Hippocampal formation (tissue), 2 donors: ENCODE measurements at places on chromosomes 7 and 10.

GRCh38 chr7:23691320-23691719 is 11.3 kb downstream of the FAM221A start:
- no peak for DNase-seq

DNA sequence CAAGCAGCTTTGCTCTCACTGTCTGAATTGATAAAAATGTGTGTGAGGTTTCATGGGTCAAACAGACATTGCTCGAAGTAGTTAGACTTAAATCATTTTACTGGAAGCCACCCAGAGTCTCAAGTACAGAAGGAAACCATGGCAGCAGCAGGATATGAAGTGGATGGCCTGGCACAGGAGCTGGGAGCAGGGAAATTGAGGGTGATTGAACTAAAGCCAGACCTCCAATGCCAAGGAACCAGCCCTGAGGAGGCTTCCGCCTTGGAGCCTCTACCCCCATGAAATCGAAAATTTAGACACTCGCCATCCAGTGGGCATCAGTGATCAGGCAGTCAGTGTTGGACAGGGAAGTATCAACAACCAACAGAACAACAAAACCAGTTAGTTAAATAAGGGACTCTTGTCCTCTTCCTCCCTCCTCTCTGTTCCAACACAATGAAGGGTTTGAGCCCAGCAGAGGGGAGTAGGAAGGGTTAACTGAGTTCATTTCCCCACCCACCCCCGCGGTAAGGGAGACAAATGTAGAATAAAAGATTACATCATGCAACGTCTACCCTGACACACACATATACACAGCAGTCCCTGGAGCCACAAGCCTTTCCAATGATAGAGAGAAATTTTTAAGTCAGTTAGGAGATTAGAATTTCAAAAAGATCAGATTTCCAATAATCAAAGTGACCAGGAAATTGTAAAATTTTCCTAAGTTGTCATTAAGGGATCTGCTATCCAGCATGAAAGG is 156.3 kb downstream of the SLC16A9 start:
- DNase-seq, result no peak

GRCh38 chr10:124903111-124903510 is 38.8 kb upstream of the ZRANB1 start:
- no peak for DNase-seq

GRCh38 chr10:10684972-10685371 is 332.7 kb upstream of the CELF2 start:
- DNase-seq, result no peak
